ENCODE measurements at places on chromosomes 3 and 15. TPM values are rescaled to one million over a fixed set of nuclear protein-coding genes. Genes with fewer than 3 reads are reported as not detected.

UROC1 gene
- not detected for total RNA-seq

C15orf40 gene
- total RNA-seq = 8.7 TPM

ZNF106 gene
- 73.6 TPM for total RNA-seq

GCNT3 gene
- under 0.01 TPM for total RNA-seq

HIGD2B gene
- not detected for total RNA-seq

PLCH1 gene
- under 0.01 TPM for total RNA-seq

KIF23 gene
- 60.4 TPM for total RNA-seq

CLCN2 gene
- 3.3 TPM for total RNA-seq

GABRG3 gene
- total RNA-seq = not detected

PRRT3 gene
- 1.2 TPM for total RNA-seq

Data from regular cardiac myocyte (primary cell).